CD4-positive, alpha-beta T cell treated with Interferon gamma for 1 hour (primary cell): ENCODE measurements at places on chromosomes 4 and X.

GRCh38 chrX:148466292-148466691, 34.1 kb upstream of the AFF2 start:
- no peak for DNase-seq

GRCh38 chrX:136467303-136467702, 20.4 kb upstream of the BRS3 start:
- DNase-seq: no peak

- no peak for DNase-seq
These were observed 39.9 kb upstream of the GLRA2 start for GRCh38 chrX:14489437-14489836.

- no peak for DNase-seq
These were observed 19.3 kb downstream of the ZFX start for GRCh38 chrX:24168807-24169206.

DNA sequence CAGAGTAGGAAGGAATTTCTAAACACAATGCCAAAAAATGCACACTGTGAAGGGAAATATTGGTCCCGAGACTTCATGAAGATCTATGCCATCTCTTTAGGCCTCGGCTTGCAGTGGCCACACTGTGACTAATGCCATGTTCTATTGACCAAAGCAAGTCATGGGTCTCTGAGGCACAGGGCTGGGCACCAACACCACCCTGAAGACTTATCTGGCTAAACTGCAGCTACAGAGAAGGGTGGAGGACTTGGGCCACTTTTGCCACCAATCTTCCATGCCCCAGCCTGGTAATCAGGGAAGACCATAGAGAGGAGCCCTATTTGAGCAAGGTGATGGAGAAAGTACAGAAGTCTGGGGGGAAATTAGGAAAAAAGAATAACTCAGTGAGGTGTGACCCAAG, 42.1 kb downstream of the HMX1 start:
- DNase-seq: no peak

- DNase-seq: no peak
These were observed 82.6 kb downstream of the PCDH7 start for GRCh38 chr4:30802622-30803323.

- DNase-seq: peak; percentile 16
These were observed 25.9 kb upstream of the FGFR3 start for GRCh38 chr4:1767061-1767769.

DNA sequence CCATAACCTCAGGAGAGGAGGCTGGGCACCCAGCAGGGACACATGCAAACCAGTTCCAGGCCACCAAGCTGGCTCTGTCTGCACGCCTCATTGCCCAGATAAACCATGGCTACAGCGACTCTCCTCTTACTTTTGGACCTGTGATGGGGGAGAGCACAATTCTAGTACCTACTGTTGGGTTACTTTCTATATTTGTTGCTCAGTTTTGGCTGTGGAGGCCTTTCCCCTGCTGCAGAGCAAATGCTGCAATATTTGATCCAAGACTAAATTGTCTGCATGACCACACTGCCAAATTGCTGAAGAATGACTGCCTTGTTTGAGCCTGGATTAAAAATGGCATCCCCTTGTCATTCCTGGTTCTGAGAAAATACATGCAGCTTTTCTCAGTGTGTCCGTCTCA, 253.5 kb downstream of the ARHGAP10 start:
- DNase-seq: no peak

DNA sequence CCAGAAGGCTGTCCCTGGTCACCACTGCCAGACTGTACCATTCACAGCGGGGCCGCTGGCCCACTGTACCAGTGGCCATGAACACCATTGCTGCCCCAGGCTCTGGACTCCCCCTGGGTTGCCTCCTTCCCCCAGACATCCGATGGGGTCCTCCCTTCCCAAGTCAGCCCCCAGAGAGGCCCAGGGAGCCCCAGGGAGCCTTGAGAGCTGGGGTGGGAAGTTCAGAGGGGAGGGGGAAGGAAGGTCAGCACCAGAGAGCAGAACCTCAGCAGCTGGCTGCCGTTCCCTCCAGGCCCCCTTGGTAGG, 441 bp upstream of the ARHGAP4 start:
- DNase-seq: no peak

GRCh38 chr4:139315221-139315675, 13.0 kb upstream of the NDUFC1 start:
- DNase-seq: peak; percentile 24

DNA sequence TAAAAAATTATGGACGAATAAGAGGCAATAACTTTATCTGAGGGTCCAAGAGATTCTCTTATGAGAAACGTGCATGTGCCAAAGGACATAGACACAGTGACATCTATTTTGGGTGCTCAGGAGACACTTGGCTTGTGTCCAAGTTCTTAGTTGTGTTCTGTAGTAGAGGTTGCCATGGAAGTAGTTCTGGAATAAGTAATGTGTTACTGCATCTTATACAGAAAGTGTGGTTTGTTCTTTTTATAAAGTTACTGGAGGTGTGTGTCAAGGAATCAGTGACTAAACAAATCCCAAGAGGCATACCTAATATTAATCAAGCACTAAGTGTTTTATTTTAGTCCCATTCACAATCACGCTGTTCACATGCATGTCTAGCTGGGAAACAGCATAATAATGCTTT, 305.7 kb downstream of the ARHGAP24 start:
- DNase-seq: no peak

DNA sequence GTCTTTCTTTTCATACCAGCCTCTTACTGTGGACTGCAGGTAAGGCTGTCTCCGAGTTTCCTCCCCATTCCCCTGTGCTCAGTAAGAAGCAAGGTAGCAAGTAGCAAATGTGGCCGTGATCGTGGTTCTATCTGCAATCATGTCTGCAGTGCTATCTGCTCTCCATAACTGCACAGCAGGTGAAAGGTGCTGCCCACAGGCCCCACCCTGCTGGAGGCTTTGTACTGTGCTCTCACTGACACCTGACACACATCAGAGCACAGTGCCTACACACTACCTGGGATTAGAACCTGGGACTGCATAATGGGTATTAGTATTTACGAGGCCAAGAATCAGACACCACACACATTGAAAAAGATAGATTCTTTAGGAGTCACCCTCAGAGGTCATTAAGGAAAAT, 15.3 kb downstream of the PGRMC1 start:
- DNase-seq: no peak

- DNase-seq: no peak
These were observed 203.9 kb upstream of the LEF1 start for GRCh38 chr4:108372681-108373080.

- no peak for DNase-seq
These were observed 158.1 kb upstream of the CXorf66 start for GRCh38 chrX:140123446-140123845.

GRCh38 chrX:52979568-52979967, 21.2 kb upstream of the FAM156A start:
- no peak for DNase-seq

GRCh38 chr4:94304365-94304971, 38.2 kb downstream of the HPGDS start:
- no peak for DNase-seq

GRCh38 chrX:105765691-105766090, 56.6 kb upstream of the NRK start:
- no peak for DNase-seq

DNA sequence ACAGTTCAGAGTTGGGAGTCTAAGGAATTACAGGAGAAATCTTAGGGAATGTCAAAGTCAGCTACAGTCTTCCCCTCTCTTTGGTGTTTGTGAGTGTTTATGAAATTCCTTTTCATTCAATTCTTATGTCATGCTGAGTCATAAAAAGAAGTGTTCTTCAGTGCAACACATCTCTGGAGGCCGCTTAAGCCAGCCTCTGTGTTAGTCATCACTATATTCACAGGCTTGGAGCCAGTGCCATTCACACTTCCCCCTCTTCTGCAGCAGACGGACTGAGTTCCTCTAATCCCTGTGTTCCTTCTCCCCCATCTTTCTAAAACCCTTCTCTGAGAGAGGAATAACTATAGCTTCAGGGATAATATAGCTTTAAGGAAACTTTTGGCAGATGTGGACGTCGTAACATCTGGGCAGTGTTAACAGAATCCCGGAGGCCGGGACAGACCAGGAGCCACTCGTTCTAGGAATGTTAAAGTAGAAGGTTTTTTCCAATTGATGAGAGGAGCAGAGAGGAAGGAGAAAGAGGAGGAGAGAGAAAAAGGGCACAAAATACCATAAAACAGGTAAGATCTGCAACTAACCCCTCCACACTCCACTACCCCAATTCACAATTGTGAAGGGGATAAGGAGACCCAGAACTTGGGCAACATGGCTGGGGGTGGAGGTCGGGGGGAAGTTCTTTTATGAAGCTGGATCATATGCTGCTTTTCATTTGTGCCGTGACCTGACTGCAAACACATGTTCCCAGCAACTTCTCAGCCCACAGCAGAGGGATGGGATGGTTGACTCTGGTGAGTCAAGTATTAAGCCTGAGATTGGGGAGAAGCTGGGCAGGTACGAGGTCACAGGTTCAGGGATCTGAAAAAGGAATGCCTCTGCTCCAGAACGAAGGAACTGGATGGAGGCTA, at the start of gene SRPX2:
TSS of gene SRPX2 (plus strand) at position 244 of the 905 bp plus-strand sequence. CDS start 2,124 bp downstream, outside the sequence.
- DNase-seq: no peak

- no peak for DNase-seq
These were observed 60.0 kb downstream of the ARHGAP10 start for GRCh38 chr4:147791865-147792264.

GRCh38 chr4:2893772-2894171, 50.1 kb downstream of the ADD1 start:
- DNase-seq: no peak

- DNase-seq: no peak
These were observed 755 bp downstream of the ANKRD17 start for GRCh38 chr4:73257651-73258435.

- no peak for DNase-seq
These were observed 340 bp downstream of the HNRNPD start for GRCh38 chr4:82373486-82373815.

GRCh38 chr4:40307627-40308497, 27.3 kb upstream of the CHRNA9 start:
- peak; percentile 82 for DNase-seq

DNA sequence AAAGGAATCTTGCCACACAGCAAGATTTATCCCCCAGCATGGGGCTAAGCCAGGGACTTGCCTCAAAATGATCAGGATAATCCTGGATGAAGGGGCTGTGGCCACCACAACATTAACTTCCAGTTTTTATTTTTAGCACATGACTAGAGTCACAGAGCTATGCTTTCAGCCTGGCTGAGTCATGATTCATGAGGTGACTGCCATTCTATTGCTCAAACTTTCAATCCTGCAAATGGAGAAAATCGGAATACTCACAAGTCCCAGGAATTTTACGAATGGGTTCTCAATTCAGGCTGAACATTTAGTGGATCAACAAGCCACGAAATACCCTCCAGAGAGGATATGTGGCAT, 70.7 kb upstream of the HPGD start:
- DNase-seq: peak; percentile 6

- DNase-seq: no peak
These were observed 126.1 kb downstream of the AFF1 start for GRCh38 chr4:87060957-87061356.

DNA sequence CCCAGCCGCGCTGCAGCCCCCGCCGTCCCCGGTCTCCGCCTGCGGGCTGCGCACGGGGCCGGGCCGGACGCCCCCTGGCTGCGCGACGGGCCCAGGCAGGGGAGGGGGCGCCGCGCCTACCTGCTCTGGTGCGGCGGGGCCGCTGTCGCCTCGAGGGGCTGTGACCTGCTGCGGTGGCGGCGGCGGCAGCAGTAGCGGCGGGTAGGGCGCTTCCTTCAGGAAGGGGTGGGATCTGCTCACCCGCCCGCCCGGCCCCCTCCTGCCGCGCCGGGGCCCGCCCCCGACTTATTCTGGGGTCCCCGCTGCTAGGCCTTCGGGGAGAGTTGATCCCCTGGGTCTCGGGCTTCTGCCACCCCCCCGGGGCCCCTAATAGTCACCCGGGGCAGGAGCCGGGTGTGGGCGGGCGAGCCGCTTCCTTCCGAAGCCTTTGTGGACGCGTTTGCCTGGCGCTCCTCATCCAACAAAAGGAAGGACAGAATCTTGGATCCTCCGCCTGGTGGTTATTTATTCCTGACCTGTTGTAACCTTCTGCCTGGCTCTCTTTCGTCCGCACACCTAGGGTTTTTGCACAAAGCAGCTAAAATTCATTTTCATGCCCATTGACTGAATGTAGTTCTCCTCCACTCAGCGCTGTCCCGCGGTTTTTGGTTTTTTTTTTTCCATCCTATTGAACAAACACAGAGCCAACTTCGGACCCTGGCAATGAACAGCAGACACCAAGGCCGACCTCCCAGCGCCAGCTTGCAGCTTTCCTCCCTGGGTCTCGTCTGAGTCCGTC, at the start of gene TMEM150C:
TSS of gene TMEM150C (minus strand) at position 203 of the 778 bp plus-strand sequence. CDS start 57,331 bp downstream, outside the sequence.
- DNase-seq: no peak

DNA sequence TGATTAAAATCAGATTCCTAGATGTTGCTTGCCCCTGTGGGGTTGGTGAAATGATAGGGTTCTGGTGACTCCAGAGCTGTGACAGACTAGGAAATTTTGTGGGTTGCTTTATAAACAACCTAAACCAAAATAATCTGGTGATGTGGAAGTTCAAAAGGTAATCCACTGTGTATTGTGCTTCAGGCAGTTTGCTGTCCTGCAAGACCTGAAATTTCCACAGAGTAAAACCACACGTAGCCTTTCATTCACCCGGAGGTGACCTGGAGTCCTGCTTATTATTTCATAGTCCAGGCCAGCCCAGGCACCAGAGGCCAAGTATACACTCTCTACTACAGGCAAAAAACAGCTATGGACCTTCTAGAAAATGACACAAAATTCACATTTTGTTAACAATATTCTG, 114.6 kb upstream of the CBR4 start:
- no peak for DNase-seq

DNA sequence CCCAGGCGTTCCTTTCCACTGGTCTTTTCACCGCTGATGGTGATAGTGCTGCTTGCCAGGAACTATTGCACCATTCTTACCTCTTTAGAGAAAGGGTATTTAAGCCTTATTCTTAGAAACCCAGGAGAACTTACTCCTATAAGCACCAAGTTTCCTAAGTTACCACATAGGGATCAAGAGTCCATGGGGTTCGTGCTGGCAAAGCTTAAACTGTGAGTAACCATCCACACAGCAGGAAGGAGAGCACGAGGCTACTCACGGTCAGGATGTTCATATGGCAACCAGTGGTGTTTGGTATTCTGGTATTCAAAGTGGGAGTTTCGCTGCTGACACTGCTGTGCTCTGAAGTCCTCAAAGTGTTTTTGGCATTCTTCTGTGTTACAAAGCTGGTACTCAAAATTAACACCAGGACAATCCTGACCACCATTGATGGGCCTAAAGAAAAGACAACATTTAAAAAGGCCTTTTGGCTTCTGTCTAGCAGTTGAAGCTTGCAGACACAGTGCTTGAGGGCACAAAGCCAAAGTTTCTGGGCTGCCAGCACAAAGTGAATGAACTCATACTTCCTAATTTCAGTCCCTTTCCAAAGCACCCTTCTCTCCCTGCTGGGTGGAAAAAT, 256.9 kb downstream of the ADAMTS3 start:
- no peak for DNase-seq

GRCh38 chr4:78297116-78297800, 240.1 kb downstream of the FRAS1 start:
- no peak for DNase-seq

GRCh38 chrX:2751291-2751690, 549 bp upstream of the XG start:
- no peak for DNase-seq

- no peak for DNase-seq
These were observed 1382.6 kb downstream of the ARAP2 start for GRCh38 chr4:34861666-34862065.

GRCh38 chr4:5784960-5785611, 74.1 kb downstream of the EVC start:
- no peak for DNase-seq

- no peak for DNase-seq
These were observed 110.4 kb downstream of the UBE2K start for GRCh38 chr4:39808231-39808749.

- no peak for DNase-seq
These were observed 157.7 kb upstream of the DIPK2B start for GRCh38 chrX:45358392-45358791.
